Daoy (cell line): ENCODE measurements at places on chromosomes 4 and X. TPM values are rescaled to one million over a fixed set of nuclear protein-coding genes. Genes with fewer than 3 reads are reported as not detected.

DNA sequence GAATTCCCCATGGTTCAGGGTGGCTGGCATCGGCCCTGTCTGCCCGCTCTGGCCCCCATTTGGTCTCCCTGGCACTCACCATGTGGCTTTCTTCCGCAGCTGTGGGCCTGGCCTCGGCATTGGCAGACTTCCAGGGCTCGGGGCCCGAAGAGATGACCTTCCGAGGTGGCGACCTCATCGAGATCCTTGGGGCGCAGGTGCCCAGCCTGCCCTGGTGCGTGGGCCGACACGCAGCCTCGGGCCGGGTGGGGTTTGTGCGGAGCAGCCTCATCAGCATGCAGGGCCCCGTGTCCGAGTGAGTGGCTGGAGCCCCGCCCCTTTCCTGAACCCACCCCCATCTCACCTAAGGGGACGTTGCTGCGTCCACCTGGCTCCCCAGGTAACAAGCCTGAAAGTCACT lies 20.1 kb downstream of the SH3TC1 start:
- no peak for DNase-seq

- DNase-seq = no peak
These were observed 22.7 kb upstream of the DRD5 start for GRCh38 chr4:9758641-9759317.

- no peak for DNase-seq
These were observed 1704.8 kb downstream of the STIM2 start for GRCh38 chr4:28565396-28565795.

GRCh38 chr4:37632836-37633235 lies 53.3 kb downstream of the RELL1 start:
- DNase-seq = no peak

DNA sequence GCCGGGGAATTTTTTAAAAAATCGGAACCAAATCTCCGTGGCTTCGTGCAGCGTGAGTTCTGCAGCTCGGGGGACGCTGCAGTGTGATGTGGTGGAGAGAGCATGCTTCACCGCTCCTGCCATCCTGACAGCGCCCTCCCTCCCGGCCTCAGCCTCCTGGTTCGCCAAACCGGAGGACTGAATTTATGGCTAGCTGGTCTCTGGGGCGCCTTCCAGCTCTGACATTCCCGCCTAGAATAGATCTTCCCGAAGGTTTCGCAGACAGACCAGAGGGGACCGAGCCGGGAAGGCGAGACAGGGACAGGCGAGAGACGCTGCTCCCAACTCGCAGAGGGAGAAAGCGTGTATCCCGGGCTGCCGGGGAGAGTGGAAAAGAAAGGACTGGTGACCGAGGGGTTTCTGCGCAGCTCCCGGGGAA lies 25.9 kb downstream of the HOPX start:
- DNase-seq = peak; percentile 39

DNA sequence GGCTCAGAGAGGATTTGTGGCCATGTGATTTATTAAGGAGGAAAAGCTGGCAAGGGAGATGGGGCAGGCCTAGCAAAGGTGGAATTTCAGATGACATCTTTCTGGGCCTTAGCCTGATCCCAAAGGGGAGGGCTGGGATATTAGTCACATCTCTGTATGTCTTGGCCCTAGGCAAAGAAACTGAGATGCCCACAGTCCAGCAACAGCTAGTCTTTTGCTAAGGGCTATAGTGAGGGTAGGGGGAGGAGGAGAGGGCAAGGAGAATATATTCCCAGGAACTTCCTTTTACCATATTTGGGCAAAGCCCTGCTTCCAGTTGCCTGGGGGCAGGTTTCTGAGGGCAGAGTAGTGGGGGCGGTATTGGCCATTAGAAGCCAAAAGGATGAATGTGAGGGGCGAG lies 209.8 kb upstream of the NR3C2 start:
- DNase-seq = no peak

The SLC10A6 gene
- total RNA-seq = not detected in 2 replicates

The SSX1 gene
- not detected in 2 replicates for total RNA-seq

The NUDT10 gene
- total RNA-seq = 9.9 and 14.7 TPM in 2 replicates

The MAGEB1 gene
- total RNA-seq = 30.3 and 39.3 TPM in 2 replicates
